ENCODE measurements at places on chromosomes 7 and 10. TPM values are rescaled to one million over a fixed set of nuclear protein-coding genes. Genes with fewer than 3 reads are reported as not detected.
A peak's percentile ranks its signal among the peaks of the same experiment; 100 is the strongest.

- DNase-seq: peak; percentile 89
These were observed 53.3 kb upstream of the PPIF start for GRCh38 chr10:79293841-79294581.

The ZNF239 gene
- total RNA-seq: 4.4 TPM

DNA sequence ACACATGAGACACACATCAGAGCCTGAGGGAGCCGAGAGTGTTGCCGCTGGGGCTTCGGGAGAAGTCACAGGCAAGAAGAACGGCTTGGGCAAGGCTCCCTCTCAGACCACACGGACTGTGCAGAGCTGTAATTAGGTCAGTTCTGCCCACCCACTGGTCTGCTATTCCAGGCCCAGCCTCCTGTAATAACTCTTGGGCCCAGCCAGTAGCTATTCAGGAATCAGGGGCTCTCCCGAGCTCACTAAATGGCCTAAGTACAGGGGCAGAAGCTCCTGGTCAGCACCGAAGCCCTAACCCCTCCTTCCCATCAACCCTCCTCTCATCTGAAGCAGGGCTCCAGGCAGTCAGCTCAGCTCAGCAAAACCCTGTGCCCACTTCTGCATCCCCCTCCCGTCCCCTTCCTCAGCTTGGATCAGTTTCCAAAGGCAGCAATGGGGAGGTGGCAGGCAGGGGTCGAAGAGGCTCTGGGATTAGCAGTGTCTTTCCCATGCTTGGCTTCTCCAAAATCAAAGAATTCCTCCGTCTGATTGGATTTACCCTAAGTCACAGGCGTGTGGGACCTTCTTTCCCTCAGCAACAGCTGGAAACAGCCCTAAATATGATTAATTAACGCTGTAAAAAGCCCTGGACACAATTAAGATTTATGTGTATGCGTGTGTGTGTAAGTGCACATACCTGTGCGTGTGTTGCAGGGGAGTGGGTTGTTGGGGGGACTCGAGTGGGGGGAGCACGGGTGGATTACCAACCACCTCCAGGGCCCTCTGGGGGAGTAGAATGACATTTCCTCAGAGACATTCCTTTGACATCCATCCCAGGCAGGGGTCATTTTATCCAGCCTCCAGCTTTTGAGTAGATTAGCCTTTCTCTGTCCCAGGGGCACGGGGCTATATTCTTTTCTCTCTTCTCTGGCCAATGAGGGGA lies 48.4 kb upstream of the BTRC start:
- peak; percentile 41 for DNase-seq

The HMX3 gene
- not detected for total RNA-seq

The MUC12 gene
- 0.89 TPM for total RNA-seq

The GHRHR gene
- total RNA-seq: not detected

The SEMA3E gene
- total RNA-seq: not detected

DNA sequence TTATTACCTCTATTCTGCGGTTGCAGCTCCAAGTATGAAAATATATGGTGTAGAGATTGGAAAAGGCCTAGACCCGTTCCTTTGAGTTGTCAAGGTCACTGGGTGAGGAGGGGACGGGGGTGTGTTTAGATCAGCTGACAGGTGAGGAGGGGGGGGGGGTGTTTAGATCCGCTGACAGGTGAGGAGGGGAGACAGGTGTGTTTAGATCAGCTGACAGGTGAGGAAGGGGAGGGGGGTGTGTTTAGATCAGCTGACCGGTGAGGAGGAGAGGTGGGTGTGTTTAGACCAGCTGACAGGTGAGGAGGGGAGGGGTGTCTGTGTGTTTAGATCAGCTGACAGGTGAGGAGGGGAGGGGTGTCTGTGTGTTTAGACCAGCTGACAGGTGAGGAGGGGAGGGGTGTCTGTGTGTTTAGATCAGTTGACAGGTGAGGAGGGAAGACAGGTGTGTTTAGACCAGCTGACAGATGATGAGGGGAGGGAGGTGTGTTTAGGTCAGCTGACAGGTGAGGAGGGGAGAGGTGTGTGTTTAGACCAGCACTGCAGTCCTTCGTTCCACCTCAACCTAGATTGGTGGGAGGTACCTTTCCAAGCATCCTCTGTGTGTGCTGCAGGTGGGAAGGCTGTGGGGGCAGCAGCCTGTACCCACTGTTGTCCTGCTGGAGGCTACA lies 655.0 kb upstream of the ADARB2 start:
- DNase-seq: no peak

The UCN3 gene
- total RNA-seq: not detected

DNA sequence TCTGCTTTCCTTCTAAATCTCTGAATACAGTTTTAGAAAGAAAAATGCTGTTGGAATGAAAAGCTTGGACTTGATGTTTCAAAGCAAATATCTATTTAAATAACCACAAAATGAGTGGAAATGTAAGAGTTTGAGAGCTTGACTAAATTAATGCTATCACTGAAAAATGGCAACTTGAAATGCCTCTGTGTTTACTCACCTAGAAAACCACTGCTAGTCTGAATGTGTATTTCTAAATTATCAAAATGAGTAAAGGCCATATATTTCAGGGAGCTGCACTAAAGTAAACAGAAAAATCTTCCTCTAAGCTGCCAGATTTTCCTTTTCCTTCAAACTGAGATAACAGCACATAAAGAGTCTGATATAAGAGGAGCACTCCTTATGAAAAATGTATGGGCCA lies 87.9 kb downstream of the DPY19L1 start:
- DNase-seq: no peak

GRCh38 chr10:784403-785088 lies 95.1 kb upstream of the DIP2C start:
- DNase-seq: peak; percentile 74

DNA sequence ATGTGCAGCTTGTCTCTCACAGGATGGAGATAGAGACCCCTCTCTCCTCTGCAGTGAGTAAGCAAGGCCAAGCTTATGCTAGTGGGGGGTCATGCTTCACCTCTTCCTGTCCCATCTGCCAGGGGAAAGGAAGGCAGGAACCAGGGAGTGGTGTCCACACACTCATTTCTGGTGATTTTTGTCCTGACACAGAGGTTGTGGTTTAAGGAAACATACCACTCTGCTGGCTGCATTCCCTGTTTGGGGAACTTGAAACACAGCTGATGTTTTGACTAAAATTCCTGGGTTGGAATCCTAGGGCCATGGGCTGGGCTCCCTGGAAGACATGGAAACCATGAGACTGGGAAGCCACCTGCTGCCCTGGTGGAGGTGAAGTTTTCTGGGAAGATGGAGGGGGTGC lies 21.4 kb downstream of the C10orf120 start:
- DNase-seq: no peak

DNA sequence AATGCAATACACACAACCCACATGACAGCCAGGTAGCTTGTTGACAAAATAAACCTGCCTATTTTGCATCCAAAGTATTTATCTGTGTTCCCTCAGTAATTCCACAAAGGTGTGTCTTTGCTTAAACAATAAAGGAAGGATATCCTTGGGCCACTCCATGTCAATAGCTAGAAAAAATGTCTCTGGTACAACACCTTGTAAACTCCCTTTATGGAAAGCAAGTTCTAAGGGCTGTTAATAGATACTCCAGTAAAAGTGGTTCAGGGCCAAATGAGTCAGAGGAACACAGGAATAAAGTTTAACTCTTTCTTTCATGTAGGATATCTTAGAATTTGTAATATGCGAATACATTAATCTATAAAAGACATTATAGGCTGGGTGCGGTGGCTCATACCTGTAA lies 96.9 kb upstream of the LRRTM3 start:
- no peak for DNase-seq

GRCh38 chr10:24133835-24134234 lies 75.1 kb upstream of the KIAA1217 start:
- DNase-seq: no peak

GRCh38 chr10:24453973-24454372 lies 245.0 kb downstream of the KIAA1217 start:
- no peak for DNase-seq

The UCMA gene
- total RNA-seq: not detected

The H2BK1 gene
- not detected for total RNA-seq
